ENCODE measurements at places on chromosomes 13 and 19.

DNA sequence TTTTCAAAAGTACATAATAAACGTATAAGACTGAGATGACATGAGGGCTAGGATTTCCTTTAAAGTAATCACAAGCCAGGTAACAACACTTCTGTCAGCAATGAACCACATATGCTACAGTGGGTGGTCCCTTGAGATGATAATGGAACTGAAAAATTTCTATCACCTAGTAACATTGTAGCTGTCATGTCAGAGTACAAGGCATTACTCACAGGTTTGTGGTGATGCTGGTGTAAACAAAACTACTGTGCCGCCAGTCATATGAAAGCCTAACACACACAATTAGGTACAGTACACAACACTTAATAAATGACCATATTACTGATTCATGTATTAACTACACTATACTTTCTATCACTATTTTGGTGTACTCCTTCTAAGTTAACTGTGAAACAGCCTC, 36.8 kb downstream of the MIPEP start:
- no peak for DNase-seq

GRCh38 chr19:16976446-16976845, 50.2 kb downstream of the CPAMD8 start:
- no peak for DNase-seq

DNA sequence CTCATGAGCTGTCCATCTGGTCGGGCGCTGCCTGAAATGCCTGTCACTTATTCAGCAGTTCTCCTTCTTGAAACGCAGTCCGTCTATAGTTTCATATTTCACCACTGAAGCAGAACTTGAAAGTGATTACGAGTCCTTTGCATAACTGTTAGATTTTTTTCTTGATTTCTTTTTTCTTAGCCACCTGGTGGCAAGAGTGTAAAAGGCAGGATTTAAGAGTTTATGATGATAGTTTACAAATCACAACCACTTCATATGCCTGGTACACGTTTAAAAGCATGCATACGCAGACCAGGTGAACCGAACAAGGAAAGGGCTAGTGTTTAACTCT, 45.8 kb downstream of the GGACT start:
- no peak for DNase-seq

DNA sequence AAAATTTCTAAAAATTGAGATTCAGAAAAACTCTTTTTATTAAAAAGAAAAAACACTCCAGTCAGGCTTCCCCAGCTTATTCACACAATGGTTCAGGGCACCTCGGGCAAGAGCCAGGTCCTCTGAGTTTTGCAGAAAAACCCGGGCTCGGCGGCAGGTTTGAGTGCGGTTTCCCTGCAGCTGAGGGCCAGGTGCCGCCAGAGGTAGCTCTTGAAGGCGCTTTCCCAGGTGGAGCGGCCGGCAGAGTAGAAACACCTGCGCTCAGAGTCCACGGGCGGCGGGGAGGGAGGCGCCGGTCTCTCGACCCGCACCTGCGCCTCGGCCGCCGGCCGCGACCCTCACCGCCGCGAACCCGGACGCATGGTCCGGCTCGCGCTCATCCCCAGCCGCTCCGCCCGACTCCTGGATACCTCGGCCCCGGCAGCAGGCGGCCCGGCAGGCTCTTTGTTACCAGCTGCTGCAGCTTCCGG, 444 bp downstream of the PROSER1 start:
- DNase-seq: no peak

DNA sequence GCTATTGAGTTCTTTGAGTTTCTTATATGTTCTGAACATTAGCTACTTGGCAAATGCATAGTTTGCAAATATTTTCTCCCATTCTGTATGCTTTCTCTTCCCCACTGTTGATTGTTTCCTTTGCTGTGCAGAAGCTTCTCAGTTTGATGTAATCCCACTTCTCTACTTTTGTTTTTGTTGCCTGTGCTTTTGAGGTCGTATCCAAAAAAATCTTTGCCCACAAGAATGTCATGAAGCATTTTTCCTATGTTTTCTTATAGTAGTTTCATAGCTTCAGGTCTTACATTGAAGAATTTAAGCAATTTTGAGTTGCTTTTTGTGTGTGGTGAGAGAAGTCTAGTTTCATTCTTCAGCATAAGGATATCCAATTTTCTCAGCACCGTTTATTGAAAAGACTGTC, 536.7 kb upstream of the ARGLU1 start:
- DNase-seq: no peak

GRCh38 chr19:35720163-35720524, 2.3 kb downstream of the KMT2B start:
- DNase-seq: no peak
